ENCODE measurements at places on chromosomes 7 and 10.

- DNase-seq, result no peak
Observed at GRCh38 chr7:74253331-74253730, 868 bp downstream of the RFC2 start.

DNA sequence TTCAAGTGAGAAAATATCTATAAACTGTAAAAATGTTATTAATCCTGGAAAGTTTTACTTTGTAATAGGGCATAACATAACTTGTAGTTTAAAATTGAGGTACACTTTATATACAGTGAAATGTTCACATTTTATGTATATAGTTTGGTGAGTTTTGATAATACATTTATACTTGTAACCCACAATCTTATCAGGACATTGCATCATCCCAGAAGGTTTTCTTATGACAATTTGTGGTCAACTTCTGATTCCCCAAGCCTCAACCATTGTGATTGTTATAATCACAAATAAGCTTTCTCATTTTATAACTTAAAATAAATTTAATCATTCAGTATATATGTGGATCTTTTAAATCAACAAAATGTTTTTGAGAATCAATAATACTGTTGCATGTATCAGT is 151.1 kb downstream of the TFPI2 start:
- DNase-seq, result no peak

GRCh38 chr10:70228491-70228890 is 4.7 kb downstream of the PPA1 start:
- DNase-seq, result no peak

DNA sequence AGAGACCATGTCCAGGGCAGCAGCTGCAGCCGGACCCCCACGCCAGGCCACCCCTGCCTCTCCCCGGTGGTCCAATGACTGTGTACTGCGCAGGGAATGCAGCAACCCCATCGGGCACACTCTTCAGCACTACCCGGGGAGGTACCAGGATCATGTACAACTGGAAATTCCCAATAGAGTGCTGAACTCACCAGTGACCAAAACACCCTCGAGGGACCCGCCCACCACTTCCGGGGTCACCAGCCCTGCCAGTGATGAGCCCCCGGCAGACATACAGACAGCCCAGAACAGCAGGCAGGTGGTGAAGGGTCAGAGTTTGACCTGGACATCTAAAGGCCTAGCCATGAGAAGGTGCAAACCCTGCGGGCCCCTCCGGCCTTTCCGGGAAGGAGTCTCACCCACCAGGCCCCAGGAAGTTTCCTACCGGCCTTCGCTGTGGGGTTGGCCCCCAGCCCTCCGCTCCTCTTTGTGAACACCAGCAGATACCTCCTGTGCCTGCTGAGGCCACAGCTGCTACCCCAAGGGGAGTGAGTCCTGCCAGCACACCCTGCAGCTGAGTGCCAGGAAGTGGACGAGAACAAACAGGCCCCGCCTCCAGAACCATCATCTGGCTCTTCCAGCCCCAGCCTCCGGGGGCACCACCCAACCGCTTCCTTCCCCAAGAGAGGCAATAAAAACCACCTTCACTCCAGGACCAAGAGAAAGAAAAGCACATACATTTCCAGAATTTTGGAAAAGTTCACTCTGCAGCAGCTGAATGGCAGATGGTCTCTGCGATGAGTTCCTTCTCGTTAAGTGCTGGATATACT is 5.0 kb upstream of the ANKRD61 start:
- DNase-seq, result peak; percentile 23

GRCh38 chr10:94084344-94084743 is 90.6 kb downstream of the PLCE1 start:
- no peak for DNase-seq

DNA sequence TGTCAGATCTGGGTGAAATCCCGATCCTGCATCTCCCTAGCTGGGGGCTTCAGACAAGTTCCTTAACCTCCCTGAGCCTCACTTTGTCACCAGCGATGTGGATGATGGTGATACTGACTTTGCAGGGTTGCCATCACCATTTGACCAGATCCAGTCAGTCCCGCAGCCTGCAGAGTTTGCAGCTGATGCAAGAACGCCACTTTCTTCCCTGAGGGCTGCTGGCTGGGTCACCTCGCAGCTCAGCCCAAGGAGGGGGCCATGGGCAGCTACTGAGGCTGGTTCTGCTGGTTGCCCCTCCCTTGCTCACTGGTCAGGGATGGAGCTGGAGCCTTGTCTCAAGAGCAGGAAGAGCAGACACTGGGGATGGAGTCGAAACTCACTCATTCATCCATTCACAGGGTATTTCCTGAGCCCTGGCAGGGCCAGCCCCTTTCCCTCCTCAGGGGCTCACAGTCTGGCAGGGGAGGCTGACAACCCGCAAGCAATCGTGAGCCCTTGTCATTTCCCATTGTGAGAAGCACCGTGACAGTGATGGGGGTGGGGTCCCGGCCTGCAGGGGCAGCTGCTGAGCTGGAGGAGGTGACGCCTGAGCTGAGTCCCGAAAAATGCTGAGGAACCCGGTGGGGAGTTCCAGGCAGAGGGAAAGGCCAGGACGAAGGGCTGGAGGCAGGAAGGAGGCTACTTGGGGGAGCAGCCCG is 111.1 kb upstream of the TCF7L2 start:
- no peak for DNase-seq

DNA sequence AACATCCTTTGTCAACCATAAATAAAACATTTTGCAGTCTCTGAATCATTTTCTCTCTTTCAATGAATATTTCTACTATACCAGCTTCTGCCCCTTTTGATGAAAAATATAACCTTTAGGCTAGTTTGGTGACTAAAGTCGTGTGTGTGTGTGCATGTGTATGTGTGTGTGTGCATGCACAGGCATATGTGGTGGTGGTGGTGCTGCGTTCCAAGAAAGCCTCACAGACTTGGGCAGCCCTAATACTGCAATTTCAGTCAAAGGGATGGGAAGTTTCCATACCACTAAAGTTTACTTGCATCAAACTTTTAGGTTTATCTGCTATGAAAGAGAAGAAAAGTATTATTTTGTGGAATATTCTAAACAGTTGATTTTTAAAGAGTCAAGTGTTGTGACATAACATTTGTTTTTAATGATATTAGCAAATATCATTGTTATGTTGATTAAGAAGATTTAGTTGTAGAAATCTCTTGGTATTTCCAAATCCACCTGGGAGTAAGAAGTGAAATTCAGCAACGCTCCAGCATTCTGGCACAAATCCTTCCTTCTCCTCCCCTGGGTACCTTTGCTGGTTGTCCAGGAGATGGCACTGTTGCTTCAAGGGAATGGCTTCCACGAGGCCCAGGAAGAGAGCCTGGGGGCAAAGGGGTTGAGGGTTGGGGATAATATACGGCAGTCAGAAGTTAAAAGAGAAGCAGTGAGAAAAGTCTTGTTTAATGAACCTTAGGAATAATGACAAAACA is 41.5 kb downstream of the ASB4 start:
- no peak for DNase-seq

- no peak for DNase-seq
Observed at GRCh38 chr7:145795132-145795531, 321.5 kb upstream of the CNTNAP2 start.

- no peak for DNase-seq
Observed at GRCh38 chr7:155880721-155881120, 68.5 kb upstream of the SHH start.

DNA sequence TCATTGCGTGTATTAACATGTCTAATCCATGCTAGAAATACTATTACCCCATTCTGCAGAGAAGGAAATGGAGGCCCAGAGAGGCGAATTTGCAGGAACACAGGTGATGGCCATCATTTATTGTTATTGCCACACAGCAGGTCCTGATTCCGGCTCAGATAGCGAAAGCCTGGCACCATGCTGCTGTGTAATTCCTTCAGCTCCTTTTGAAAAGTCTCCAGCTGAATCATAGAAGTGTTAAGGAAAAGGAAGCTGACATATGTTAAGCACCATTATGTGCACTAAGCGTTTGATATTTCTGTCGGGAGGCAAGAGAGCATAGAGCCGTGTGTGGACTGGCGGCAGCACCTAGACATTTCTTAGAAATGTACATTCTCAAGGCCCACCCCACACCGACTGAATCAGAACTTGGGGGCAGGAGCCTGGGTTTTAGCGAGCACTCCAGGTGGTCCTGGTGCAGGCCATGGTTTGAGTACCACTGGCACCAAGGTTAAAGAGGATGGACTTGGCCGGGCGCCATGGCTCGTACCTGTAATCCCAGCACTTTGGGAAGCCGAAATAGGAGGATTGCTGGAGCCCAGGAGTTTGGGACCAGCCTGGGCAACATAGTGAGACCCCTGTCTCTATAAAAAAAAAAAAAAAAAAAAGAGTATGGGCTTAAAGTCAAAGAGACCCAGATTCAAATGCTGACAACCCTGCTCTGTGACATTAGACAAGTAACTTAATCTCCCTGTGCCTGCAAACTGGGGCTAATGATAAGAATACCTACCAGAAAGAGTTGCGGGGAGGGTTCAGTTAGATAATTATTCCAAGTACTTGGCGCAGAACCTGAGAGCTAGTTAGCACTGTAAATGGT is 52.2 kb downstream of the UNC5B start:
- no peak for DNase-seq

DNA sequence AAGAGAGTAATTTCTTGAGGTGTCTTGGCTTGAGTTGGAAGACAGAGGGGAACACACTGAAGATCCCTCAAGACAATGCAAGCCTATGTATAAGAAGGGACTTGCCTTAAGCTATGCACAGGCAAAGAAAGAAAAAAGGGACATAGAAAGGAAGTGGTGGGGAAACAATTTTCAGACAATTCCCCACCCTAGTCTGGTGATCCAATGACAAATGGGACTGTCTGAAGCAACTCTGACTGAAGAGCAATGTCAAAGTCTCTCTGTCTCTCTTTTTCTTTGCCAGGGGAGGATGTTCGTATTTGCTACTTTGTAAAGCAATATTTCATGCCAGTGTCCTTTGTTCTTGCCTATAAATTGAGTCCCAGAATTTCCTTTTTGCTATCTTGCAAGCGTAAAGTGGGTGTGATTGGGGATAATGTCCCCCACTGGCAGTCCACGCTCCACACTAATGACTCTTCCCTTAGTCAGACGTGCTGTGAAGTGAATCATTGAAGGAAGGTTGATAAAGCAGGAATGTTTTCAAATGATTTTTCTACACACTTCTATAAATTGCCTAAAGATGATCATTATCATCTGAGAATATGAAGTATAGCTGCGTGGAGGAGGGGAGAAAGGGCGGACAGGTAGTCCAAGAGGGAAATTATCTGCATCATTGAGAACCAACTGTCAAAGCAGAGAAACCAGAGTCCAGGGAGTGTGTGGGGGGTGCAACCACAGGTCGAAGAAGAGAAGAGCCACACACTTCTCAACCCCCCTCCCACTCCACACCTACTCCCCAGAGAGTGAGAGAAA is 243.8 kb upstream of the ETV1 start:
- DNase-seq, result no peak

- no peak for DNase-seq
Observed at GRCh38 chr7:90580051-90580450, 16.1 kb upstream of the CDK14 start.

DNA sequence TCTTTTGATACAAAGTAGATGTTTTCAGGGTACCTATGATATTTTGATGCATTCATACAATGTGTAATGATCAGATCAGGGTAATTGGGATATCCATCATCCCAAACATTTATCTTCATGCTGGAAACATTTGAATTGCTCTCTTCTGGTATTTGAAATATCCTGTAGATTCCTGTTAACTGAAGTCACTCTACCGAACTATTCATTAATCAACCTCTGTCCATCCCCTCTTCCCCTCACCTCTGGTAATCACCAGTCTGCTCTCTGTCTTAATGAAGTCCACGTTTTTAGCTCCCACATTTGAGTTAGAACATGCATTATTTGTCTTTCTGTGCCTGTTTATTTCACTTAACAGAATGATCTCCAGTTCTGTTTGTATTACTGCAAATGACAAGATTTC is 11.3 kb downstream of the MTG1 start:
- DNase-seq, result no peak

DNA sequence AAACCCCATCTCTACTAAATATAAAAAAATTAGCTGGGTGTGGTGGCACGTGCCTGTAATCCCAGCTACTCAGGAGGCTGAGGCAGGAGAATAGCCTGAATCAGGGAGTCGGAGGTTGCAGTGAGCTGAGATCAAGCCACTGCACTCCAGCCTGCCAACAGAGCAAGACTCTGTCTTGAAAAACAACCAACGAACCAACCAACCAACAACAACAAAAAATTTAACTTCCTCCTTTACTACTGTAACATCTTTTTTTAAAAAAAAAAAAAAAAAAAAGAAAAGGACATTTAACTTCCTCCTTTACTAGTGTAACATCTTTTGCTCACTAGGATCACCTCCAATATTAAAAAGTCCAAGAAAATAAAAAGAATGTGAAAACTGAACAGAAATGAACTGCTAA is 92.3 kb upstream of the TMEM168 start:
- no peak for DNase-seq

GRCh38 chr10:1938317-1938716 is 201.0 kb upstream of the ADARB2 start:
- no peak for DNase-seq

All from GM12878 (cell line).